Effector memory CD4-positive, alpha-beta T cell (primary cell): ENCODE measurements at places on chromosomes 1 and 21.

DNA sequence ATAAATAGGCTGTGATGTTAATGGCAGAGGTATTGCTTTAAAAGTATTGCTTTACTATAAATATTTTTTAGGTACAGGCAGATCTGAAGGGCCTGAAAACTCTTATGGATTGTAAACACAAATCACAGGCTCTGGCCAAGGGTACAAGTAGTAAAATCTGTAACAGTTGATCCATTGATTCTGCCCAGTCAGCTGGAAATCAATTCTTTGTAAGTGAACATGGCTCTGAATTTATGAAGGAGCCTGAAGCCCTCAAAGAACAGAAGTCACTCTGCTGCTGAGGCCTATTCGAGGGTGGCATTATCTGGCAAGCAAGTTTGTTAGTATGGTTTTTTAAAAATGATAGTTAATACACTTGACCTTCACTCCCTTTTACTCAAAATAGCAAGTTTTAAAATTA, 834.0 kb upstream of the TMPRSS15 start:
- no peak for DNase-seq
- H3K27me3 ChIP-seq: no peaks in the 10 kb centered on the region

GRCh38 chr1:77288275-77288674, 6.5 kb downstream of the AK5 start:
- H3K4me3 ChIP-seq: no peak overlapping the region
- no peak overlapping the region for H3K27ac ChIP-seq
- no peak for DNase-seq
- H3K36me3 ChIP-seq: no peaks in the 10 kb centered on the region
- peaks cover 1% of the 10 kb centered on the region for H3K4me1 ChIP-seq

DNA sequence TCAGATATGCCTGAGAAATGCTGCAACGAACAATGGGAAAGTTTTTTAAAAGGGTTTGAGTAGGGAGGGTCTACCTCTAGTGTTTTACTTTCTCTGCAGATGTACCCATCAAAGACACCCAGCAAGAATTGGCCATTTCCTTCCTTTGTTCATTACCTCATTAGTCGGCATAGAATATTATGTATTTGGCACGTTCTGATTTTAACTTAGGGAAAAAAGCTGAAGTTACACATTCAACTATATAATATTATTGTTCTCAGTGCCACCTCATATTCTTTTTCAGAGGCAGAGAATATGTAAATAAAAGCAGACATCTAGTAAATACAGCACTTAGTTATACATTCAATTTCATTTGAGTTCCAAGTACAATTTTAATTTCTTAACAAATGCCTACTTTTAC, 83.7 kb upstream of the PPP2R5A start:
- no peak overlapping the region for H3K4me3 ChIP-seq
- no peaks in the 10 kb centered on the region for H3K36me3 ChIP-seq
- no peaks in the 10 kb centered on the region for H3K27me3 ChIP-seq
- no peaks in the 10 kb centered on the region for H3K4me1 ChIP-seq
- H3K27ac ChIP-seq: no peak overlapping the region
- DNase-seq: no peak

DNA sequence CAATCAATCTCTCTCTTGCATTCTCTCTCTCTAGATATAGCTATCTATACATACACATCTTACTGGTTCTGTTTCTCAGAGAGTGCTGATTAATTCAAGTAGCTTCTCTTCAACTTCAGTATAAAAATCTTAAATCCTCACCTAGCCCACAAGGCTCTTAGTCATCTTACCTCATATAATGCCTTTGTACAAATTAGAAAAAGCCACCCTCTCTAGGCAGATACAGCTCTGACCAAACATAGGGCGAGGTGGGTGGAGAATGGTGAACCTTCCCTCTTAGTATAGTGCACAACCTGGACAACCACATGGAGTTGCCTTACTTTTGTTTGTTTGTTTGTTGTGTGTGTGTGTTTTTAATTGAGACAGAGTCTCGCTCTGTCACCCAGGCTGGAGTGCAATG, 5.1 kb upstream of the INAVA start:
- H3K27ac ChIP-seq: no peak overlapping the region
- peaks cover 38% of the 10 kb centered on the region for H3K4me1 ChIP-seq
- no peaks in the 10 kb centered on the region for H3K27me3 ChIP-seq
- no peak for DNase-seq
- H3K4me3 ChIP-seq: no peak overlapping the region

- H3K27me3 ChIP-seq: no peaks in the 10 kb centered on the region
- no peak overlapping the region for H3K27ac ChIP-seq
- H3K36me3 ChIP-seq: no peaks in the 10 kb centered on the region
- DNase-seq: no peak
Observed at GRCh38 chr21:21971384-21971783, 973.2 kb downstream of the NCAM2 start.
